ENCODE measurements at places on chromosomes 6 and 20.

DNA sequence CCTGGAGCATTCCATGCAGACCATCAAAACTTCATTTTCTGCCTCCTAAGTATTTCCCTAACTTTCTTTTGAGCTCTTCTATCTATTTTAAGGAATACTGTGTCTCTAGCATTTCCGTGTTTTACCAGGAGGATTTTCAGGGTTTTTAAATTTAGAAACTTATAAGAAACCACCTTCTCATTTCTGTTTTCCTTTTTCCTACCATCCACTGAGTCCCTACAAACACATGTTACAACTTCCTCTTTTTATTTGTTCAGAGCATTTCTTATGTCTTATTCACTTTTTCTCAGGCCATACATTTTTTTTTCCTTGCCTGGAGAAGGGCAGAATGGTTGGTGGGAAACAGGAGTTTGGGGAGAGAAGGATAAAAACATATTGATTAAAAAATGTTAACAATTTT, 130.0 kb upstream of the BMP5 start:
- no peak for DNase-seq

DNA sequence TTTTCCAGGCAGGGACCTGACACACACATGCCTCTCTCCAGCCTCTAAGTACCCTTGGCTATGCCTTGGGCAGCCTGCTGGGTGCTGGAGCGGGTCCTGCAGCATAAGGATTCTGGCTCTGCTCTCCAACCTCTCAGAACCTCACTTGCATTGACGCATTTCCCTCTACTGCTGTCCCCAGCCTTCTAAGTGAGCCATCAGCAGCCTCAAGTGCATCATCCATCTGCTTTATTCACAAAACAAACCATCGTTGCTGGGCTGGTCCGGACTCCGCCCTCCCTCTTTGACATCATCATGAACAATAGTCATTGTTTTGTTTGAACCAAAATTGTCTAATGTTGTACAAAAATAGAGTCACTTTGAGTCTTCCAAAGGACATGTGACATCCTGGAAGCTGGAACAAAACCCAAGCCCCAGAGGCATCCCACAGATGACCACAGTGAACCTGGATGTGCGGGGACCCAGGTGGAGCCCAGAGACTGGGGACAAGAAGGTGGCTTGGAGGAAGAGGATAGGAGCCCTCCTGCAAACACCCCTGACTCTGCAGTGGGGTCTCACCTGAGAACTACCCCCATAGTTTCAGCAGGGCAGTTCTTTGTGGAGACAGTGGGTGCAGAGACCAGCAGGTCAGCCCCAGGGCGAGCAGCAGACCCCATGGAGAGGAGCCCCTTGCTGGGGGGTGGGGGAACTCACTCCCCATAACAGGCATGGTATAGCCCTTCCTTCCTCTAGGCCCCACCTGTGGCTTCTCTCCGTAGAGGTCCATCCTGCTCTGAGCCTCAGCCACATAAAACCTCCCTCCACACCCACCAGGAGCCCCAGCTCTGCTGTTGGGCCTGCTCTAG, 230.1 kb downstream of the SYNDIG1 start:
- no peak for DNase-seq

GRCh38 chr6:37988127-37988526, 168.6 kb downstream of the ZFAND3 start:
- DNase-seq, result no peak

GRCh38 chr6:25202504-25202903, 76.7 kb upstream of the CARMIL1 start:
- DNase-seq, result no peak

- peak; percentile 87 for DNase-seq
These were observed 2.1 kb upstream of the PERP start for GRCh38 chr6:138109042-138109997.

GRCh38 chr20:19967445-19967844, 49.7 kb upstream of the NAA20 start:
- no peak for DNase-seq

DNA sequence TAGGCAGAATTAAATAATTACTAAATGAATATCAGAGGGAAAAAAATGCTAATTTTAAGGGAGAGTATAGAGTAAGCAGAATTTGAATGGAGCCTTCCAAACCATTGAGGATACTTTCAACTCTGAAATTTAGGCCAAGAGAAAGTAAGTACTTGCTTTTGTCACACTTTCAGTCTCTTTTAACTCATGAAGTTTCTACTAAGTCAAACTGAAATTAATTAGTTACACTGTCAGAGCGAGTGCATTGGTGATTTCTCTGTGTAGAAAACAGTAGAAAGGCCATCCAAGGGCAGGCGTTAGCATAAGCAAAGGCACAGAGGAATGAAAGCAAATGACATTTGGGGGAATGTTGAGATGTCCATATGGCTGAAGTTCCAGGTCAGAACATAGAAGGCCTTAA, 92.9 kb downstream of the PLEKHG1 start:
- DNase-seq, result no peak

DNA sequence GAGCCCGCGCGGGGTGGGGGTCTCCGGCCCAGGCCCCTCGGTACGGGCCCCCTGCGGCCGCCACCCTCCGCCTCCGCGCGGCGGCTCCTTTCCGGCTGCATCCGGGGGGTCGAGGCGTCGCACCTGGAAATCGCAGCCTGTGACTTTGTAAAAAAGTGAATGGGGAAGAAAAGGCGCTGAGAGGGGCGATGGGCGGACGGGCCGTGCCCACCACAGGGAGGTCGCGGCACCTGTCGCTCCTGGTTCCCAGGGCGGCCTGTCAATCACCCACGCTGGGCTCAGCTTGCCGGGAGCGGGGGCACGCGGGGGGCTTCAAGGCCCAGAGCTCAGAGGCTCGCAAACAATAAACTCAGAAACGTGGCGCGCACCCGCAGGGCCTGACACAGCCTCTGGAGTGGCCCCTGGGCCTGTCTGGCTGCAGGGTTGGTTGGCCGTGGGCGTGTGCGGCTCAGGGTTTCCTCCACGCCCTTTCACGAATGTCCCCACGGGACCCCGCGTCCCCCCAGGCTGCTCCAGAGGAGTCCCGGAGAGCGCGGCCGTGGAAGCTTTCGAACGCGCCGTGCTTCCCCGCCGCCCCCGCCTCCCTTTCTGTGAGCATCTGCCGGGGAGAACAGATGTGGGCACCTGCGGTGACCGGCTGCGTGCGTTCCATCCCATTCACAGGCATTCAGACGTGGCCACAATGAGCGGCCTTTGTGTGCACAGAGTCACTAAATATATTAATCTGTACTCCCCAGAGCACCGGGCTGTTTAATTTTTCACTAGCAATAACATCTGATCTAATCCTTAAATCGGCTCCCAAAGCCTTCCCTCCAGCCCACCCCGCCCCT, 6.1 kb upstream of the DLL1 start:
- no peak for DNase-seq

DNA sequence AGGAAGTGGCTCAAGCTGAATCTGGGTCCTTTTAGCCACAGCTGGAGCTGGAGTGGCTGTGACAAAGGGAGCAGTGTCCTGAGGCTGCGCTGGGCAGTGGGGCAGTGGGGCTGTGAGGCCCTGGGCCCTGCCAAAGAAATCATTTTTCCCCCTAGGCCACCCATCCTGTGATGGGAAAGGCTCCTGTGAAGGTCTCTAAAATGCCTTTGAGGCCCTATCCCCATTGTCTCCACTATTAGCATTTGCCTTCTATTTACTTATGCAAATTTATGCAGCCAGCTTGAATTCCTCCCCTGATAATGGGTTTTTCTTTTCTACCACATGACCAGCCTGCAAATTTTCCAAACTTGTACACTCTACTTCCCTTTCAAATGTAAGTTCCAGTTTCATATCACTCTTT, 539.2 kb downstream of the MEI4 start:
- no peak for DNase-seq

- DNase-seq, result no peak
These were observed 151.5 kb upstream of the LRFN2 start for GRCh38 chr6:40738551-40739193.

GRCh38 chr6:153167061-153167891, 36.2 kb upstream of the RGS17 start:
- no peak for DNase-seq

GRCh38 chr6:15474196-15474595, 188.6 kb downstream of the DTNBP1 start:
- DNase-seq, result no peak
